ENCODE measurements at places on chromosomes 2 and 18.

DNA sequence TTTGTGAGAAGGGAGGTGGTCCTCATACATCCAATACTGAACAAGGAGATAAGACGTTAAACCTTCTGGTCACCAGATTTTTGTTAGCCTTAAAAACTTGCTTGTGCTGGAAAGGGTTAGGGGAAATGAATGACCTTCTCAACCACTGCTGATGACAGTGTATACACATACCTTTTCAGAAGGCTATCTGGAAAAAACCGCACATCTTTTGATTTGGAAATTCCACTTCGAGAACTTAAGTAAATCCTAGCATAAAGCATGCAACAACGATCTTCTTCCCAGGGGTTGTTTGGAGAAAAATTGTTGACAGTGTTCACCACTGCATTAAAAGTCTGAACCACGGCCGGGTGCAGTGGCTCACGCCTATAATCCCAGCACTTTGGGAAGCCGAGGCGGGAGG, 7.6 kb downstream of the YWHAQ start:
- DNase-seq = no peak

DNA sequence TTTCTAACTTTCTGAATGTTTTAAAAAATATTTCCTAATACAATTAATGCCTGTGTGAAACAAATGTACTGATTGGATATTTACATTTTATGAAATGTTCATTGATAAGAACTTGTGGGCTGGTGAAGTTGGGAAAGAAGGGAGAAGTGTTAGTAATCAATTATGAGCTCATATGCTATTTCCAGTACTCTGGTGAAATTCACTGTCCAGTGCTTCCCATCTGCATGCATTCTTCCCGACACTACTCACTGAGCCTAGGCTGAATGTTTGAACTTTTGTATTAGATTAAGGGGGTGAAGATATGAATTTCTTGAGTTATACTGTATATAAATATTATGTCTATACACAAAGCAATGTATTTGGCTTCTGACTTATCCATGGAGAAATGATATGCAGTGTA, 36.0 kb downstream of the SKA1 start:
- DNase-seq = no peak

DNA sequence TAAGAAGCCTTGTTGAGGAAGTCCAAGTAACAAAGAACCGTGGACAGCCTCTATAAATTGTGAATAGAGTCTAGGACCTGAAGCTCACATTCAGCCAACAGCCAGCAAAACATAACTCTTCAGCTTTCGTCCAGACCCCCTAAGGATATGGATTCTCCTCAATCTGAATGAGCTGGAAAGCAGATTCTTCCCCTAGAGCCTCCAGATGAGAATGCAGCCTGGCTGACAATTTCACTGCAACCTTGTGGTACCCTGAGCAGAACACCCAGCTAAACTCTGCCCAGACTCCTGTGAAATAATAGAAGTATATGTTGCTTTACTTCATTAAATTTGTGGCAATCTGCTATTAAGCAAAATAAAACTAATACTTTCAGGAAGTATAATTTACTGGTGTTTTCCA, 483.5 kb upstream of the SLC8A1 start:
- no peak for DNase-seq

GRCh38 chr2:237691029-237691907, 63.9 kb downstream of the LRRFIP1 start:
- DNase-seq = peak; percentile 62

GRCh38 chr2:218428846-218429558, 10.1 kb downstream of the VIL1 start:
- no peak for DNase-seq

- DNase-seq = no peak
Measured at GRCh38 chr18:25005541-25006403, 346.2 kb downstream of the ZNF521 start.

- no peak for DNase-seq
Measured at GRCh38 chr2:66890166-66890742, 455.3 kb downstream of the MEIS1 start.

GRCh38 chr2:33494155-33494779, 17.8 kb downstream of the RASGRP3 start:
- no peak for DNase-seq

GRCh38 chr2:54557211-54557600, 101.1 kb downstream of the SPTBN1 start:
- DNase-seq = no peak

DNA sequence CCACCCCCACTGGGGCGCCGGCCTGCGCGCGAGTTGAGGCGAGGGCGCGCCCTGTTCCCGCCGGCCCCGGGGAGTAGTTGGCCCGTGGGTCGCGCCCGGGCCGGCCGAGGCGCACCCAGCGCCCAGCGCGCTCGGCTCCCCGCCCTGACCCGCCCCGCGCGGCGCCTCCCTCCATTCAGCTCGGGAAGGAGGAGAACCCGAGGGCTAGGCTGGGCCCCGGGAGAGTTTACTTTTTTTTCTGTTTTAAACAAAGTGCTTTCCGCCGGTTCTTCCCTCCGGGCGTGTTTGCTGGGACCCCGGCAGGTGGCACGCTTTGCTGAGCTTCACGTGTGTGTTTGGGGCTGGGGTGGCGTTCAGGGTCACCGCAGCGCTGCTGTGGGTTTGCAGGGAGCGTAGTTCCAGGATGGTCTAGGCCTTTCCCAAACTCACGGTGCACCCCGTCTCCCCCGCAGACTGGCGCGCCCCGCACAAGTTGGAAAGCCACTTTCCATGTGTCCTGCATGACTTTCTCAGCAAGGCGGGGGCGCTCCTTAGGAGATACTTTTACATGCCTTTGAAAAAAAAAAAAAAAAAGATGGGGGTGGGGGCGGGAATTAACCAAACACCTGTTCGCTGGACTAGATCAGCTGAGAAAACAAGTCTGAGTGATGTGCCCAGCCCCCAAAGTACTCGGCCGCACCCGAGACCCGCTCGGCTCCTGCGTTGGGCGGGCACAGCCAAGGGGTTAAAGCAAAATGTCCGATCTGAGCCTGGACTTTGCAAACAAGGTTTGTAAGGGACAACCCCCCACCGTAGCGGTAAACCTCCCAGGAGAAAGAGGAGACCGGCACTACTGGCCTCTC, 825 bp downstream of the ITGA6 start:
- DNase-seq = peak; percentile 76

DNA sequence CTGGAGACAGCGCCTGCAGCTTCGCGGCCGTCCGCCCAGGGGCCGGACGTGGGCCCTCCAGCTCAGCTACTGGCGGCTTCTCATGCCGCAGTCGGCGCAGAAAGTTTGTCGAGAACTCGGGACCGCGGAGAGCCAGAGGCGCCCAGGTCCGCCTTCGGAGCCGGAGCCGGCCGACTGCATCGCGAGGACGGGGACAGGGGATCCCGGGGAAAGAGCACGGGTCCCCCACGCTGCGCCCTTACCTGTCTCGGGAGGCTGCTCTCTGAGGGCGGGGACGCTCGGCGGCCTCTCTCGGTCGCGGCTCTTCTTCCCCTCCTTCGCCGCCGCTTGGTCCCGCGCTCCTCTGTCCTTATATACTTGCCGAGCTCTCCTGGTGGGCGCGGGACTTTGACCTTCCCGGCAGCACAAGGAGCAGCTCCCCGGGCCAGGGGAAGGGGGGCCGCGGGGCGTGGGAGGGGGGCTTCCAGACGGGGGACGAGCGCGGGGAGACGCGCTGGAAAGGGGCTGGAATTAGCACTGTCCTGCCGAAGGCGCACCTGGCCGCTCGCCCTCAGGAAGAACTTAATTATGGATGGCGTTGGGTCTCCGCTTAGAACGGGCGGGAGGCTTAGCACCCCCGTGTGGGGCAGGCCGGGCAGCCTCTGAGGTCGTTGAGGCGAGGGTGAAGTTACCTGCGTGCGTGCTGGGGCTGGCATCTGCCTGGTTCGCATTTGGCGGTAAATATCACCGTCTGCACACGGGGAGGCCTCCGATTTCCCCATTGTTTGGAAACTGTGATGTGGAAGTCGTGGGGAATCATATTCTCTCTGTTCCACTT, at the start of gene POMC:
Gene POMC (minus strand): TSS at position 325 of the 817 bp plus-strand sequence. CDS start 3,808 bp downstream, outside the sequence.
- peak; percentile 52 for DNase-seq

DNA sequence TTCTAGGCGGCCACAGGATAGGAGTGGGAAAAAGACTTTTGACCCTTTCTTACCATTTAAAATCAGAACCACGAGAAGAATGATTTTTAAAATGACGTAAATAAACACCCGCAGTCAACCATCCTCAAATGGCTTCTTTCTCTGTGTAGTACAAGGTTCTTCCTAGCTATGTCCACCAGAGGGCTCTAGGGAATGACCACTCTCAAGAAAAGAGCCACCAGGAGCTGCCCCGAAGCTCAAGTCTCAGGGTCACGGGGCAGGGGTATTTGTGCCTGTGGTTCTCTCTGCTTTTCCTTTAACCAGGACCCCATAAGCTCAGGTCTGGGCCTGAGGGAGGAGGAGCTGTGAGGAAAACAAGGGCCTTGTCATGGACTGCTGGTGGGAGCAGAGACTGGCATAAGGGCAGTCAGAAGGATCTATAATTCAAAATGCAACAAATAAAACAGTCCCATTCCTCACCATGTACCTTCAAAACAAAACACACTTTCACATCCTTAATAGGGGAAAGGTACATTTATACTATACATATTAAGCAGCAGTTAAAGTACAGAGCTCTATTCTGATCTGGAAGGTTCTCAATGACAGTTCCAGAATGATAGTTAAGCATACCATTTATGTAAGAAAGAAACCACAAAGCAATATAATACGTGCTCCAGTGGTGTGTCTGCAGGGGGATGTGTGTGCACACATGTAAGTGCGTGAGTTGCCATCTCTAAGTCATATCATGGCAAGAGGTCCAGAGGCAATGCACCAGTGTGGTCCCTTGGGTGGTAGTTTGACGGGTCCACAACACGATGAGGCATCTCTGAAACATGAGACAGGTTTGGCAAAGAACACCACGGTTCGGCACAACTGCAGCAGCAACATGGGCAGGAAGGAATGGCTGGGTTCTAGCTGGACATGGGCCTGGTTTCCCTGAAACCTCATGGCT, 18.6 kb downstream of the LYPD1 start:
- no peak for DNase-seq

GRCh38 chr18:6487968-6488367, 73.3 kb upstream of the L3MBTL4 start:
- DNase-seq = no peak

- no peak for DNase-seq
Measured at GRCh38 chr2:74777161-74777900, 56.6 kb upstream of the HK2 start.

- no peak for DNase-seq
Measured at GRCh38 chr2:215530191-215530968, 94.5 kb upstream of the FN1 start.

GRCh38 chr2:239684996-239685395, 284.2 kb upstream of the HDAC4 start:
- no peak for DNase-seq

- DNase-seq = no peak
Measured at GRCh38 chr2:108243566-108243965, 3.8 kb downstream of the SULT1C3 start.

DNA sequence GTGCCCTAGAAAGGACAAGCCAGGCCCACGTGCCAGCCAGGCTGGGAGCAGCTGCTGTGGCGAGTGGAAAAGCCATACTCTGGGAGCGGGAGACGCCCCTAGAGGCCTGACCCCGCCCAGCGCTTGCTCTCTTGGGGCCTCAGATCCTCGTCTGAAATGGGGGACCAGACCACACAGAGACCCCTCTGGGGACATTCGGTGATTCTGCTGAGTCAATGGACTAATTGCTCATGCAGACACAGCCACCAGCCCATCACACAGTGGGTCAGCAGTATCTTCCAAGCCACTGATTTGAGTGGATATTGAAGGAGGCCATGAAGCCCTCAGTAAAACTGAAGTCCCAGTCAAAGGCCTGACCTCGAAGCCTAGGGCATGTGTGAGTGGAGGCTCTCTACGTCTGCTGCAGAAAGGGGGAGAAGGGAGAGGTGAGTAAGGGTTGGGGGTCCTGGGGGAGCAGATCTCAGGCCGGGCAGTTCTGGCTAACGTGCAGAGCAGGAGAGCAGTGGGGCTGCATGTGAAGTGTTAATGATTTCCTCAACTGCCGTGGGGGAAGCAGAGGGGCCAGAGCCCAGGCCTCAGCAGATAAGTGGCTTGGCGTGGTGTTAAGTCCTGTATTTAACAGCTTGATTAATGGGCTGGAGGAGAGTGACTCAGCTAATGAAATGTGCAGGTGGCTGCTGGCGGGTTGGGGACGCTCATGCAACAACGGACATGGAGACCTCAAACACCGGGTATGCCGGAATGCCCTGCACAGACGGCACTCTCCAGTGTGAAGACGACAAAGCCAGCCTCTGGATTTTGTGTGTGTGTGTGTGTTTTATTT, 104.4 kb upstream of the TWIST2 start:
- DNase-seq = no peak

GRCh38 chr2:203893401-203893800, 25.8 kb downstream of the CTLA4 start:
- no peak for DNase-seq

DNA sequence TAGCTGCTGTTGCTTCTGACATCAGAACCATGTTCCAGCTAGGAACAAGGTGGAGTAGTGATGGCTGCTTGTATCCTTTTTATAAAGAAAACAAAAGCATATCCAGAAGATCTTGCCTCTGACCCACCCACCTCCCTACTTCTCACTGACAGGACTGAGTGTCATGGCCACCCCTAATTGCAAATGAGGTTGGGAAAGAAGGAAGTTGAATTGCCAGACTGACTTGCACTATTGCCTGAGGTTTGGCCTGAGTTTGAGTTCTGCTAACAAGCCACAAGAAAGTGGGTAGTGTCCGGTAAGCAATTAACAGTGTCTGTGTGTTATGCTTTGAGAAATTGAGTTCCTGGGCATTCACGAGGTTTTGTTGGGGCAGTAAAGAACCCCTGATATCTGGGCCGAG, 22.8 kb downstream of the SGPP2 start:
- DNase-seq = no peak

DNA sequence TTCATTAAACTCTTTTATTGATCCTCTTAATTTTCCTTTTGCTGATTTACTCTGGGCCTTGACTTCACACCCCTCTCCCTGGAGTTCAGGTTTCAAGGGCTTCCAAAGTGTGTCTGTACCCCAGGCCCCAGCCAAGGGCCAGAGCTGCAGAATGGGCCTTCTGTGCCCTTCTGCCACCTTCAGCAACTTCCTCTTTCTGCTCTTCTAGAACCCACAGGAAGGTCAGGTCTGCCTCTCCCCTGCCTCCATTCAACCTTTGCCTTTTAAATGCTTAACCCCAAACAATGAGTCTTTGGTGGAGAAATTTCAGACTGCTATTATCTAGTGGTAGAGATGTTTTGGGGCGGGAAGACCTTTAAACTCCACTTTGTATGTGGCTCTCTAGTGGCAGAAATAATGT, 63.1 kb downstream of the TSN start:
- no peak for DNase-seq

DNA sequence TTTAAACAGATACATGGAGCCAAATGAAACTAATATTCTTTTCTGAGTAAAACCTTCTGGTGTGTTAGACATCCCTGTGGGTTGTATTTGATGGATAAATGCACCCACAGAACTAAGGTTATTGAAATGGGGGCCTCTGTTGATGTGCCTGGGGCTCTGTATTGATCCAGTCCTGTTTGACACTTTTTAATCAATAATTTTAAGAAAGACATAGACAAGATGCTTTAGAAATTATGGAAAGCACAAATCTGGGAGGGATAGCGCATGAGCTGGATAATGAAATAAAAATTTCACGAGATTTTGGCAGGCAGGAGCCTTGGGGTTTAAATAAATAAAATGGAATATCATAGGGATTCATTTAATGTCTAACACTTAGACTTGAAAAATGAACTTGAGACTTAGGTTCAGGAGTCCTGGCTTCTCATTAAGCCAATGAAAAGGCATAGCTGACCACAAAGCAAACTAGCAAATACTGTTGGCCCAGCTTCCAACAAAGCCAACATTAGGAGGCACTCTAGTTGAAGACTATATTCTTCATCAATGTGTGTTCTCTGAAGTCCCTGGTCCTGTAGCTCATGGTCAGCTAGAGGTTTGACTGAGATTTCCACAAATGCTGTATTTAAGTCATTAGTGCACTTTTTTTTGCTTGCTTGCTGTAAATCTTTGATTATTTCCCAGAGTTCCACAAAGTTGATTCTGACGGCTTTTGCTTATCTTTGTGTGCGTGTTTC, 64.2 kb upstream of the SH3RF3 start:
- no peak for DNase-seq

Data from activated CD4-positive, alpha-beta T cell treated with anti-CD3 and anti-CD28 coated beads for 36 hours (primary cell).